ENCODE measurements at places on chromosomes 13 and 19. TPM values are rescaled to one million over a fixed set of nuclear protein-coding genes. Genes with fewer than 3 reads are reported as not detected.

The CCL25 gene
- total RNA-seq: not detected

The PRR20D gene
- total RNA-seq: not detected

The NOTCH3 gene
- total RNA-seq: 140 TPM

The PRODH2 gene
- total RNA-seq: not detected

The SLITRK5 gene
- under 0.01 TPM for total RNA-seq

The NALCN gene
- 0.26 TPM for total RNA-seq

The SOX1 gene
- not detected for total RNA-seq

The PSG7 gene
- total RNA-seq: not detected

The FUT6 gene
- total RNA-seq: 2.1 TPM

The ZFP28 gene
- total RNA-seq: 7.4 TPM

The TEX101 gene
- total RNA-seq: not detected

The S1PR4 gene
- total RNA-seq: 0.26 TPM

The SBSN gene
- 9.5 TPM for total RNA-seq

The GET3 gene
- total RNA-seq: 107 TPM

The ZNF225 gene
- total RNA-seq: 4.2 TPM

The RXFP2 gene
- not detected for total RNA-seq
